ENCODE measurements at places on chromosomes 2 and 18. TPM values are rescaled to one million over a fixed set of nuclear protein-coding genes. Genes with fewer than 3 reads are reported as not detected.

DNA sequence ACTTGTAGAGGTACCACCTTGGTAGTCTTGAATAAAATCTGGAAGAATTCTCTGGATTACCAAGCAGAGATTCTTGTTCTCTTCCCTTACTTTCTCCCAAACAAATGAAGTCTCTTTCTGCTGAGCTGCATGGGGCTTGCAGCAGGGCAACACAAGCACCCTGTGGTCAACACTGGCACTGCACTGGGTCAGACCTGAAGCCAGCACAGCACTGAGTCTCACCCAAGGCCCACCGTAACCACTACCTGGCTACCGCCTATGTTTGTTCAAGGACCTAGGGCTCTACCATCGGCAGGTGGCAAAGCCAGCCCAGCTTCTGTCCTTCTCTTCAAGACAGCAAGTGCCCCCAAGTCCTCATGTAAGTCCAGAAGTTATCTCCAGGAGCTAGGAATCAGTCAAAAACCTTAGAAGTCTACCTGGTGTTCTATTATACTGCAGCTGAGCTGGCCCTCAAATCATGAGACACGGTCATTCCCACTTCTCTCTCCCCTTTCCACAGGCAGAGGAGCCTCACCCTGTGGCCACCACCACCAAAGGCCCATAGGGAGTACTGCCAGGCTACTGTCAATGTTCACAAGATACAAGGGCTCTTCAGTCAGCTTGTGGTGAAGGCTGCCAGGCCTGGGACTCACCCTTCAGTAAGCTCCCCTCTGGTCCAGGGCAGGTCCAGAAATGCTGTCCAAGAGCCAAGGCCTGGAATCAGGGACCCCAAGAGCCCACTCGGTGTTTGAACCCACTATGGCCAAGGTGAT is 18.4 kb downstream of the VPS54 start:
- no peak for DNase-seq

- no peak for DNase-seq
Measured at GRCh38 chr2:69837533-69837932, 8.1 kb downstream of the GMCL1 start.

GRCh38 chr2:220962556-220962955 is 609.5 kb downstream of the EPHA4 start:
- no peak for DNase-seq

The CIB4 gene
- total RNA-seq = not detected

GRCh38 chr2:23502096-23502495 is 117.1 kb downstream of the KLHL29 start:
- DNase-seq = no peak

- DNase-seq = peak; percentile 39
Measured at GRCh38 chr2:24613154-24613814, 122.2 kb downstream of the NCOA1 start.

DNA sequence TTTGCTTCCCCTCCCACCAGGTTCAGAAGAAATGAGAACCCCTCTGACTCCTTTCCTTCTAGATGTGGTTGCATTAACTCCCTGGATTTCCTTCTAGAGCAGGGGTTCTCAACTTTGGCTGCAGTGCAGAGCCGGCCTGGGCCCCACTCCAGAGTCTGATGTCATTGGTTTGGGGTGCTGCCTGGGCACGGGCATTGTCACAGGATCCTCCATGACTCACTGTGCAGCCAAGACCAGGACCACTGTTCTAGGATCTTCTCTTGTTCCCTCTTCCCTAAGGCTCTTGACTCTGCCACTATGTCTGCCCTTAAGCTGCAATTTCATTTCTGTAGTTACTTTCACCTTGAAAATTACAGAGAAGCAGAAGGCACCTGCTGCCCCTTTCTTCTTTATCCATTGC is 31.8 kb downstream of the TBC1D8 start:
- no peak for DNase-seq

GRCh38 chr2:100470898-100471514 is 724 bp downstream of the NMS start:
- no peak for DNase-seq

DNA sequence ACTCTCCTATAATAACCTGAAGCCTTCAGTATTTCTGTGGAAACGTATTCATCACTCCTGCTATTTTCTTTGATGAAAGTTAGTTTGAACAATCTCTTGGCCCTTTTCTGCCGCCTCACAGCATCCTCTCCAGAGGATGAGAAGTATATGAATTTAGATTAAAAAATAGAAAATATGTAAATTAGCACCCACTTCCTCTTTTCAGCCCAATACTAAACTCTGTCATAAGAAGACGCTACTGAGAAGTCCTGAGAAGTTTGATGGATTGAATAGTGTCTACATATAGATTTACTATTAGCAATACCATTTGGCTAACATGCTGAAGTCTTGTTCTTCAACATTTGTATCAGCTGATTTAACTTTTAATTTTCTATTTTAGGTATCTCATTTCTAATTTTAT is 526.4 kb upstream of the SPHKAP start:
- no peak for DNase-seq

GRCh38 chr2:111209045-111209514 is 88.4 kb downstream of the BCL2L11 start:
- DNase-seq = no peak

The APCDD1 gene
- 0.12 TPM for total RNA-seq

DNA sequence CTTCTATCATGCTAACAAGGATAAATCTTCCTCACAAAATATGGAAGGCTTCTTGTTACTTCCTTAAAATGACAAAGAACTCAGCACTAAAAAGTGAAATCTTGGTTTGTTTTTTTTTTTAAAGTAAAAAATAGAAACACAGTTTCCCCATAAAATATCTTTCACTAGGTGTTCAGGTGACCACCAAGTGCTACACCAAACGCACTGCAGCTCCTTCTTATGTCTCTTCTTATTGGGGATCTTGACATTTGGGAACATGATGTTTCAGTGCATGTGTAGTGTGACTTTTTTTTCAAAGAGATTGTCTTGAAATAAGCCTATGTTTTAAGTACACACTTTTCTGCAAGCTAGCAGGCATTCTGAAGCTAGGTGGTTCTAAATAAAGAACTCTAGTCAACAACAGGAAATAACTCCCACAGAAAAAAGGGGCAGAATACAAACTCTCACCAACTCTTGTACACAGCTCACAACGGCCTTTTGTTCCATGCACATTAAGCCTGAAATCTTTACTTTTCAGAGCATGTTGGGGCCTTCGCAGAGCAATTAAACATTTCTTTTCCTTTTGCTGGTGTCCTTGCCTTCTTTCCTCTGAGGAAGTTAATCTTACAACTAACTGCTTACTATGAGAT is 13.2 kb upstream of the SERTAD2 start:
- DNase-seq = no peak
